ENCODE measurements at places on chromosomes 7 and 10.
A peak's percentile ranks its signal among the peaks of the same experiment; 100 is the strongest.

DNA sequence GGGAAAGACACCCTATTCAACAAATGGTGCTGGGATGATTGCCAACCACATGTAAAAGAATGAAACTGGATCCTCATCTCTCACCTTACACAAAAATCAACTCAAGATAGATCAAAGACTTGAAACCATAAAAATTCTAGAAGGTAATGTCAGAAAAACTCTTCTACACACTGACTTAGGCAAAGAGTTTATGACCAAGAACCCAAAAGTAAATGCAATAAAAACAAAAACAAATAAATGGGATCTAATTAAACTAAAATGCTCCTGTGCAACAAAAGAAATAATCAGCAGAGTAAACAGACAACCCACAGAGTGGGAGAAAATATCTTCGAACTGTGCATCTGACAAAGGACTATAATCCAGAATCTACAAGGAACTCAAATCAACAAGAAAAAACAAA lies 504.2 kb upstream of the MBL2 start:
- DNase-seq = no peak

DNA sequence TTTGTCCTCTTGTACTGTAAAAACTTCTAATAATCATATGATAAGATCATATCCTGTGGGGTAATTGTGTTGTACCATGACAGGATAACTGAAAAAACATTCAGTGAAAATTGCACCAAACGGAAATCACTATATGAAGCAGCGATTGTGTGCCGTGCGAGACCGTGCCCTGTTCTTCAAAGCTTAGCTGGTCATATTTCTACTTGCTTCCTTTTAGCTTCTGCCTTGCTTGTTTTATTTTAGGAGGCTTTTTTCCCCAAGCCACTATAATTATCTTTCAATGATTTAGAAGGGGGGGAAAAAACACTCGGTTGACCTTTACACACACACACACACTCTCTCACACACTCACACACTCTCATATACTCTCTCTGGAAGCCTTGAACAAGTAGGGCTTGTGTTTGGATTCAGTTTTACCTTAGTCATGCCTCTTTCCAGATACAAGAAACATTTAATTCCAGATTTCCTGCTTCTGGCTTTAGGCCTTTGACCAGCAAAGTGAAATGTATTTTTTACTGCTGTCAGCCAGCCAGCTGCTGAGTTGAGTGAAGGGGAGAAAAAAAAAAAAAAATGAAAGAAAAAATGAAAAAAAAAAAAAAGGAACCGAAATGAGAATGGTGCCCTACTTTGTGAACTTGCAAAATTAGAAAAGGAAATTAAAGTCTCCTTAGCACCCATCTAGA lies 181.4 kb downstream of the ARID5B start:
- DNase-seq = peak; percentile 49

DNA sequence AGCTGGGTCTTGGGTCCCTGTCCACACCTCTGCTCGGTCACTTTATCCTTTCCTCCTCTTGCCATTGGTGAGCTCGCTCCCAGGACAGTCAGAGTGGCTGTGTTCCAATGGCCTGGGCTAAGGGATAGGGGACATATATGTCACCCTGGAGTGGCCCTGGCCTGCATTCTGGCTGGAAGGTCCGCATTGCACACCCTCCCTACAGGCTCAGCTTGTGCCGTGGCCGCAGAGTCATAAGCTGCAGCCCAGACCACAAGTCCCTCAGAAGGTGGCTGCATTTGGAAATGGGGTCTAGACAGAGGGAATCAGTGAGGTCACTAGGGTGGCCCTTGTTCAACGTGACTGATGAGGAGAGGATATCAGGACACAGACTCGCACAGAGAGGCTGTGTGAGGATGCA lies 363.8 kb upstream of the SHH start:
- no peak for DNase-seq

DNA sequence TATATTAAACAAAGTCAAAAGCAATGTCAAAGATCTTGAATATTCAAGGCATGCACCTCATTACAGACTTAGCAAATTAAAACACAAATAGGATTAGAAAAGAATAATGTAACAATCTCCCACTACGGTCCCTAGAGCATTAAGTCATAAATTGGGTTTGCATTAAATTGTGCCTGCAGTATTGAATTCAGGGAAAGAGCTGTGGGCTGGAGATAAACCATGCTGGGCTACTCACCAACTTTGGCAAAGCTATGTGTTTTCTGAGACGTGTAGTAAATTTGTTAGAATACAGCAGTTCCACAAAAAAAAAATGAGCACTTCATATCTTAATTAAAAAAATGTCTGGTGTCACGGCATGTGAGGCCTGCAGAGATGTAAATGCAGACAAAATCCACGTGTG lies 241.6 kb downstream of the SNX10 start:
- DNase-seq = no peak

GRCh38 chr10:113519681-113520115 lies 33.2 kb upstream of the HABP2 start:
- DNase-seq = no peak

DNA sequence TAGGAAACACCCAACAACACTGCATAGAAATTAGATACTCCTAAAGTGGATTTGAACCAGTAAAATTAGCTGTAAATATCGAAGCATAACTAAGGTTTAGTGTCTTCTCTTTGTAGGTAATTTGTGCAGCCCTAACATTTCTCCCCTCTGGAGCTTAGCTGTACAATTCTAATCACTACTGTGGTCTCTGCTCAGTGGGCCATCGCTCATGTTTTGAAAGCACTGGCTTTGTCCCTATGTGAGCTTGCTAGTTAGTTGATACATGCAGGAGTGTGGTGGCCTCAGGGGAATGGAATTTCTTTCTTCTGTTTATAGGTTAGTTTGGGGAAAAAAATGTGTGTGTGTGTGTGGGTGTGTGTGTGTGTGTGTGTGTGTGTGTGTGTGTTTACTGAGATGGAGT lies 373.1 kb downstream of the DPP6 start:
- DNase-seq = no peak

DNA sequence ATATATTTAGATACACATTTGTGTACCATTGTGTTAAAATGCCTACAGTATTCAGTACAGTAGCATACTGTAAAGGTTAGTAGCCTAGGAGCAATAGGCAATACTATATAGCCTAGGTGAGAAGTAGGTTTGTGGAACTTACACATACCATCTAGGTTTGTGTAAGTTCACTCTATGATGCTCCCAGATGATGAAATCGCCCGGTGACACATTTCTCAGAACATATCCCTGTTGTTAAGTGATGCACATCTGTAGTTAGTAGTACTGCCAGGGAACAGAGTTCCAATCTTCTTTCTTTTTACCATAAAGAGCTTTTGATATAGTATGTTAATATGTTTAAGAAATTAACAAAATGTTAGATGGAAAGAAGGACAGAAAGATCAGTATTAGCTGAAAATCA lies 138.2 kb downstream of the SNX13 start:
- DNase-seq = no peak

- no peak for DNase-seq
Observed at GRCh38 chr10:17031637-17032635, 97.7 kb downstream of the CUBN start.

DNA sequence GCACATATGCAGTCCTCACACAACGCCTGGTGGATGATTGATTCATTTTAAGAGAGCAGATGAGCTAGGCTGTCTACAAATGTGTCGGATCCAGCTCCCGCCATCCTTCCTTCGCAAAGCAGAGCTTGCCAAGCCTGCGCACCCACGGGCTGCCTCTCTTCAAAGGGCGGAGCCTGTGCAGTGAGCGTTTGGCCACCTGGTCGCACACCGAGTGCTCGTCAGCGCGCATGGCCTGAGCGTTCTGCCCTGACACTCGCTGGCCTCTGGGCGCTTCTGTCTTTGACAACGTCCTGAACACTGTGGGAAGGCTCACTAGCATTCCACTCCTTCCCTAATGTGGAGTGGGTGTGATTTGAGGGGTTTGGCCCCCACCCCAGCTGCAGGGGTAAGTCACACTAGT lies 47.1 kb upstream of the TMEM72 start:
- no peak for DNase-seq

DNA sequence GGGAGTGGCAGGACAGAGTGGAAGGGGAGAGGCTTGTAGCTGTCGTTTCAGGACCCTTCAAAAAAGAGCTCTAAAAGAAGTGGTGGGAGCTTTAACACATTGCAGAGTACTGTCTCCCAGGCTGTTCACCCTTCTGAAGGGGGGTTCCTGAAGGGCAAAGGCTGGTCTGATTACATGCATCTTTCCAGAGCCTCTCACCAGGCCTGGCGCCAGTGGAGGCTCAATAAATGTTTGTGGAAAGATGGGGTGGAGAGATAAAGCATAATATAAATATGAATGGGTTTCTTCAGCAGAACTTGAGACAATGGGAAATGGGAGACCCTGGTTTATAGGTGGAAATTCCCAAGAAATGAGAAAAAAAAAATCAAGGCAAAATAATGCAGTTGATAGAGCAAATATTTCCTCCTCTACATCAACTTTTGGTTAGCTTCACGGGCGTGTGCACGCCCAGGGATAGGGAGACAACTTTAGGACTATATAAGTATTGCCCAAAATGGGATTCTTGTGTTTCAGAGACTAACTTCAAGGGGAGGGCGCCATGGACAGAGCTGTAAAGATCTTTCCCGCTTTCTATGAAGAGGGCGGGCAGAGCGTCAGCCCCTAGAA lies 613 bp upstream of the BUB3 start:
- DNase-seq = no peak

- peak; percentile 38 for DNase-seq
Observed at GRCh38 chr10:104614245-104614831, 26.8 kb upstream of the SORCS3 start.

GRCh38 chr10:47033541-47034270 lies 122.5 kb downstream of the PTPN20 start:
- DNase-seq = no peak

DNA sequence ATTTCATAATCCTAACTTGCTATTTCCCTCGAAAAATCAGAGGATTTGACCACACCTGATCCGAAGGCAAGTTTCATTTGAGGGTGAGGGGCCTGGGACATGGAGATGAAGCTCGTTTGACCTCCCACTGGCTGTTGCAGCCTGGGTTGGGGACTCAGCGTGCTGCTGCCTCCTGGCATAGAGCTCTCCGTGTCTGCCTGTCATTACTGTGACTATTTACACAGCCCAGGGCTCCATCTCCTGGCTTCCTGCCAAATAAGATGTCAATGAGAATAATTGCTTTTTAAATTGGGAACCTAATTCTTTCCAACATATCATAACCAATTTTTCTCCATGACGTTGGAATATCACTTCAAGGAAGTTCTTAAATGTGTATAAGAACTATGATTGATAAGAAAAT lies 139.3 kb upstream of the COBL start:
- no peak for DNase-seq

GRCh38 chr7:141738592-141739013 lies 445 bp downstream of the SSBP1 start:
- no peak for DNase-seq

Data from brain microvascular endothelial cell (primary cell).